Hematopoietic multipotent progenitor cell (in vitro differentiated cells): ENCODE measurements at places on chromosomes 7 and 10.

GRCh38 chr7:64868499-64868898 is 34.6 kb upstream of the ZNF273 start:
- DNase-seq = no peak

- no peak for DNase-seq
These were observed 92.5 kb downstream of the EZH2 start for GRCh38 chr7:148791546-148791945.

DNA sequence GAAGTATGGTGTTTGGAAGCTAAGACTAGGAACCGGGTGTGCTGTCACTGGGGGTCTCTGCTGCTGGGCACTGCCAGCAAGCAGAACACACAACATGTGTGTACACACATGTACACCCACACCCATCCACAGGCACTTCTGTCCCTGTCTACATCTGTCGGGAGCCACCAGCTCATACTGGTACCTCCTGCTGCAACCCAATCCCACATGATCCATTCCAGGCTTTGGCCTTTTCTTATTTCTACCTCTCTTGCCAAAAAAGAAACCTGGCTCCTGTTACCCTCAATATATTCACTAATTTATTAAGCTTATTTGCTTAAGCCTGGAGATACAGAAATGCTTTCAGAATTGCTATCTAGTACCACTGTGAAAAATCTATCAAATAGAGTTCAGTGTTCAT is 246.0 kb downstream of the DIP2C start:
- DNase-seq = no peak

GRCh38 chr7:131057015-131057793 is 270.5 kb upstream of the MKLN1 start:
- DNase-seq = peak; percentile 74

GRCh38 chr10:17216217-17216900 is 11.7 kb upstream of the VIM start:
- peak; percentile 92 for DNase-seq

GRCh38 chr7:12211711-12212485 is 804 bp downstream of the TMEM106B start:
- DNase-seq = peak; percentile 18

GRCh38 chr10:80646366-80646765 is 108.7 kb downstream of the SH2D4B start:
- DNase-seq = no peak

GRCh38 chr10:4725917-4726606 is 99.9 kb upstream of the AKR1E2 start:
- DNase-seq = no peak

GRCh38 chr7:24653316-24654085 is 80.2 kb downstream of the PALS2 start:
- no peak for DNase-seq

- DNase-seq = no peak
These were observed 166.0 kb downstream of the ACTR3B start for GRCh38 chr7:152925412-152926147.

DNA sequence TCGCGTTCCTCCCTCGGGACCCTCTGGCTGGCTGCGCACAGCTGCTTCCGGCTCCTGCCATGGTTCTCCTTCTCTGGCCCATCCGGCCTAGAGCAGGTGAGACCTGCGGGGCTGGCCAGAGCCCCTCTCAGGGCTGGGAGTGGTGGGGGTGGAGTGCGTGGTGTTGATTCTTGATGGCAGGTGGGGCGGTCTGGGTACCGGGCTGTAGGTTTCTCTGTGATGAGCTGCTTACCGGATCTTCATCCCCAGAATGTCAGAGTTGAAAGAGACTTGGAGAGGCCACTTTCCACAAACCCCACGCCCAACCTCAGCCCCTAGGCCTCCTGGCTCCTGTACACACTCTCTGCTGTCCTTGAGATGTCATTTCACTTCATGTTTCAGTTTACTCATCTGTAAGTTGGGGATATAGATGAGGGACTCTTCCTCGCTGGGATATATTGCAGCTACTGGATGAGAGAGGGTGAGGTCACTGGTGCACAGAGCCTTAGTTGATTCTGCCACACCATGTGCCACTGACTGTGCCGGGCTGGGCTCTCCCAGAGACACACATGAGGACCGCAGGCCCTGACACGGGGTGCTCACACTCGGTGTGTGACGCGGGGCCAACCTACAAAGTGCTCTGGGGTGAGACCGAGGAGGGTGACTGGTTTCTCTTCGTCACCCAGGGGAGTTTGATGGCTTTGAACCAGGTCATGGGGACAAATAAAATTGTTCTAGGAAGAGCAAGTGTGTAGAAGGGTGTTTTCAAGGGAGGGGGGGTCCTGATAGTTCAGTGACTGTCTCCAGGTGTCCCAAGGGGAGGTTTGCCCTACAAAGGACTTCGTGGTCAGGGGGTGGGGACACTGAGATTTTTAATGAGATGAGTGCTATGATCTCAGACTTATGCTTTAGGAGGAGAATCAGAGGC is 29.5 kb downstream of the ZNF775 start:
- no peak for DNase-seq

GRCh38 chr10:49055221-49055849 is 60.0 kb downstream of the VSTM4 start:
- DNase-seq = no peak
